ENCODE measurements at places on chromosomes 1 and 21.
A peak's percentile ranks its signal among the peaks of the same experiment; 100 is the strongest.

GRCh38 chr1:169697755-169698154, 13.7 kb downstream of the SELL start:
- DNase-seq, result no peak

- no peak for DNase-seq
These were observed 9.7 kb upstream of the PKNOX1 start for GRCh38 chr21:42964546-42965210.

GRCh38 chr21:37993071-37993470, 76.8 kb upstream of the KCNJ6 start:
- no peak for DNase-seq

GRCh38 chr21:15061279-15061678, 3.5 kb downstream of the NRIP1 start:
- DNase-seq, result no peak

DNA sequence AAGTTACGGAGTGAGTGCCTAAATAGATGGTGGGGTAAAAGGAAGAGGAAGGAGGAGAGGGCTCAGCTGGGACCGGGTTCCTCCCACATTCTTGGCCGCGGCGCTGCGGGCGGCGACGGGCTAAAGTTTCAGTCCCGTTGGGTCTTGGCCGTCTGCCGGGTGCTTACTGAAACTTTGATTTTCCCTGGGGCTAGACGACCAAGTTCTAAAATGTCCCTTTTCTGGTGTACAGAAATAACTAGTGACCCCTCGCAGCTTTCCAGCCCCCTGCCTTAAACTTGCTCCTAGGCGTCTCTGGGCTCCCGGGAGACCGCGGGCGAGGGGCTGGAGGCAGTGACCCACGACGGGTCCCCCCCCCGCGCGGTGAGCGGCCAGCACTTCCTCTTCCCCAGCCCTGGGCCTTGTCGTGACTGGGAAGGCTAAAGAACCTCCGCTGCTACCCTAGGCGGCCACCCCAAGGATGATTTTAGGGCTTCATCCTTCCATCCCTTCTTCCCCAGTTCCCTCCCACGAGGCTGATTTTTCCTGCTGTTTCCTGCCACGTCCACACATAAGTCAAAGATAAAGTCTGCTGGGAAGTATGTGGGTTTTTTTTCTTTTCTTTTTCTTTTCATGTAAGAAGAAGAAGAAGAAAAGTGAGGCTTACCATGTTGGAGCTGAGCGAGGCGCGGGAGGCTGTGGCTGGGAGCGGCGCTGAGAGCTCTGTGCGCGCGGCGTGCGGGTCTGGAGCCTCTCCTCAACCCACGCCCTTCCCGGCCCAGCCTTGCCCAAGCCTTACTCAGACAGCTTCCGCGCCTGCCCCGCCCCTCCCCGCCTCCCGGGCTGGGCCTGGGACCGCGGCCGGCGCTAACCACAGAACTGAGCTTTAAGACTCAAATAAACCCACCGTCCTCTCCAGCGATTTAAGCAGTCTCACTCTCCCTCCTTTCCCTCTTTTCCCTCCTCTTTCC, at the start of gene S100A11:
S100A11 (minus strand) TSS at position 738 of the 950 bp plus-strand sequence; CDS start at position 649, 89 bp downstream.
- DNase-seq, result peak; percentile 41

DNA sequence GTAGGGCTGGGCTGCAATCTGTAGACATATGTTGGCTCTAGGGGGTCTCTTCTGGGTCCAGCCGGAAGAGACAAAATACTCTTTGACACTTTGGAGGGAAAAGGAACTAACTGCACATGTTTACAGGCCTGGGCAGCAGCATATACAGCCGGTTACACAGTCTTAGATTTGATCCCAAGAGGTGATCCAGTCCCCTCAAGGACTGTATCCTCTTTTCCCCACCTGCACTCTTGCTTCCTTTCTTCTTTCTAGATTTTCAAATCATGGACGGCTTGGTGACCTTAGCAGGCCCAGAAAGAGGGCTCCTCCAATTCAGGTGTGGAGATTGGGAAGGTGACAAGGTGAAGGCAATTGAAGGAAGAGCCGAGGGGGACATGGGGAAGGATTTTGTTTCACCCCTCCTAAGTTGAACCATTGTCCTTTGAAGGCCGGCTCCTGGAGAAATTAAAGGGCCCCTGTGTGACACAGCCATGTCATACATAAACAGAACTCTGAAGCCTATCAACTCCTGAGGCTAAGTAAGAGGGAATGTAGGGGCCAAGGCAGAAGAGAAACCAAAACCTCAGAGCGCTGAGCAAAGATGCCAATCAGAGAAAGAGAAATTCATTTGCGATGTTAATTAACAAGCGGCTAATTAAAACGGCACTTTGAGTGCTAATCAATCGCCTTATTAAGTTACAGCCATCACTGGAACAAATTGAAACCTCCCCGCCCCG, 5.9 kb upstream of the BARHL2 start:
- DNase-seq, result no peak

- DNase-seq, result no peak
These were observed 60.5 kb downstream of the CLIC4 start for GRCh38 chr1:24805534-24806301.

GRCh38 chr1:178267646-178268094, 173.8 kb downstream of the RASAL2 start:
- DNase-seq, result no peak

- DNase-seq, result no peak
These were observed 16.1 kb downstream of the TNFRSF8 start for GRCh38 chr1:12078938-12079861.

GRCh38 chr1:115218699-115219098, 119.3 kb downstream of the NGF start:
- no peak for DNase-seq

- DNase-seq, result no peak
These were observed 18.0 kb upstream of the PRDM15 start for GRCh38 chr21:41897047-41897669.

DNA sequence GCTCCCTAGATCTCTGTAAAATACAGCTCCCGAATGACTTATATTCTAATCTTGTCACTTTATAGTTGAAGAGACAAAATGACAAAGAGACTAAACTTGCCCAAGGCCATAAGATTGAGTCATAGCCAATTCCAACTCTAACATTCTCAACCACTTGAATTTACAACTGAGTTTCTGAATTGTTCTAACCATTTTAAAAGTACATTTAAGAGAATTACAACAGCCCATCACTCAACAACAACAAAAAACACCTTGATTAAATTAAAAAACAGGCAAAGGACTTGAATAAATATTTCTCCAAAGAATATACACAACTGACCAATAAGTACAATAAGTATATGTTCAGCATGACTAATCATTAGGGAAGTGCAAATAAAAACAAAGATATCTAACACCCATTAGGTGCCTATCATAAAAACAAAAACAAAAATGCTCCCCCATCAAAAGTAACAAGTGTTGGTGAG, 8.7 kb upstream of the ADCY10 start:
- DNase-seq, result no peak

GRCh38 chr1:158169105-158169504, 11.6 kb upstream of the CD1D start:
- no peak for DNase-seq

DNA sequence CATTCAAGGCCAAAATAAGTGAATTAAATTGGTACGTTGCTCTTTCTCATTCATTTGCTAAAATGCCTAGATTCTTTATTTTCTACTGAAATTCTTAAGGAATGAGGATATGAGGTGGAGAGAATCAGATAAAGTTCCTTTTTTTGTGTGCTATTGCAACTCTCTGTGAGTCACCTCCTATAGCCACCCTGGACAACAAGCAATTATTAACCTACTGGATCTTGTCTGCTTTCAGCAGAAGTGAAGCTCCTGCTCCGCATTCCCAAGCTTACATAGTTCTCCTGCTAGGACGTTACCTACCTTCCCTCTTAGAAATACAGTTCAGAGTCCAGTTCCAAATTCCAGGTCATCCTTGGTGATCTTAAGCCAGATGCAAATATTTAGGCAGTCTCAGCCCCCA, 4.8 kb upstream of the KCNJ6 start:
- DNase-seq, result no peak

DNA sequence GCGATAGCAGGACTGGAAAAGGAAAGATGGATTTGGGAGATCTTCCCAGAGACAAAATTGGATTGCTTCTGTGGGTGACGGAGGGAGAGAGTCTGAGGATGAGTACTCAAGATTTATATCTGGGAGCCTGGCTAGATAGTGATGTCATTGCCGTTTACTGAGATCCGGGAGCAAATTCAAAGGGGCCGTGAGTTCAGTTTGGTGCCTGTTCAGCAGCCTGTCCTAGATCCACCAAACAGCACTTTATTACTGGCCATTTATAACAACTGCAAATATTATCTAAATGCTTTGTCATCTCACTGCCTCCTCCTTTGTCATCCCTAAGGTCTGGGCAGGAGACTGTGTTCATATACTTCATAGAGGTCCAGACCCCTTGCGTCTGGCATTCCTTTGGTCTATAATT, 29.2 kb downstream of the MAPKAPK2 start:
- no peak for DNase-seq

- DNase-seq, result no peak
These were observed 1.9 kb upstream of the UBASH3A start for GRCh38 chr21:42401820-42402251.

DNA sequence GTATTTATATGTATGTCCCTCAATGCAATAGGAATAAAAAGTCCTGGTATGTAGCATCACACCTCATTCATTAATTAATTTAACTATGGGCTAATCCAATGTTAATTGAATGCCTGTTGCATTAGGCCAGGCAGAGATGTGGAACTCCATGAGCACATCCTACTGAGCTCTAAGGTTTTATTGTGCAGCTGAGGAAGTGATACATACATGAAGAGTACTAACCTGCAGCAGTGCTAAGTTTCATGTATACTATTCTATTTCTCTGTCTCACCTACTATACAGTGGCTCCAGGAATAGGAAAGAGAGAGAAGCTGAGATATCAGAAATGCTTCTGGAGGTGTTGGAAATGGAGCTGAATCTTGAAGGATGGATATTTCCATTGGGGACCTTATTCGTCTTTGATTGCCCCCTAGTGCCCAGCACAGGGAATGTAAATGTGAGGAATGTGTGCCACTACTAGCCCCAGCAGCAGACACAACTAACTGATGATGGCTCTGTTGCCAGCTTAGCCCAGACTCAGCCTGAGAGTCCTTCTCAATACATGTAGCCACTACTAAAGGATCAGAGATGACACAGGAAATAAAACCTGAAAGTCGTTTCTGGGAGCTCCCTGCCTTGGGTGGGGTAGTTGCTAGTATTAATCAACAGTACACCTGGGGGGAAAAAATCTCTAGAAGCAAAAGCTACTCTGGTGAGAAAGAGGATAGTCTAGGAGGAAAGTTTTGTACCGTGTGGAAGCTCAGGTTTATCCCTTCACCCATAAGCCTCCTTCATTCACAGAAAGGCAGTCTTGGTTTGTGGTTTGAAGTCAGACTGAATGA, 173.3 kb upstream of the FOXD3 start:
- no peak for DNase-seq

- no peak for DNase-seq
These were observed 19.1 kb downstream of the RAB7B start for GRCh38 chr1:205983925-205984725.

- DNase-seq, result no peak
These were observed 50.2 kb downstream of the ZZZ3 start for GRCh38 chr1:77632216-77632615.
